ENCODE measurements at places on chromosomes 1 and 21.
A peak's percentile ranks its signal among the peaks of the same experiment; 100 is the strongest.

DNA sequence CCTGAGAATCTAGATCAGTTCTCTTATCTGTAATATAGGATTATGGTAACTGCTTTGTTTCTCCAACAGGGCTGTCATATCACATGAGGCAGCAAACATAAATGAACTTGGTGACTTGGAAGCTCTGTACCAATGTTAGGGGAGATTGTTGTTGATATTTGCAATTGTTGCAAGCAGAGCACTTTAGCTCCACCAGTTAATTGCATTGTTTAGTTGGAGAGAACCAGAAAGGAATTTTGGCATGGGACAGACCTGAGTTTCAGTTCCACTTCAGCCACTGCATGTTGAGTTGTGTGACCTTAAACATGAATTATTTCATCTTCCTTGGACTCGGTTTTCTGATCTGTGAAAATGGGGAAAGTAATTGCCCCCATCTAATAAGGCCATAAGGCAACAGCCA lies 142.3 kb upstream of the JUN start:
- no peak for DNase-seq

DNA sequence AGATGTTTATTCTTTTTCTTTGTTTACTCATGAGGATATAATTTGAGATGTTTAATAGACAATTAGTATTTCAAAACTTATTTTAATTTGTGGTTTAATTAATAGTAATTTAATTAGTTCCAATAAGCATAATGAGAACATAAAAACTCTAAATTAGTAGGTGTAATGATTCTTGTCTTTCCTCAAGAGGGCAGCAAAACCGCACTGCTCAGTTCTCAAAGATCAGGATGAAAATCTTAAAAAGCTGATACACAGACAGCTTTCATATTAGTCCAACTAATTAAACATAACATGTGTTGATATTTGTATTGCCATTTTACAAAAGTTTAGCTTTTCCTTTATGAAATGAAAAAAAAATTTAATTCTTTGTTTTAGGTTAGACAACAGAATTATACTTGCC lies 106.7 kb upstream of the C21orf91 start:
- DNase-seq = no peak

DNA sequence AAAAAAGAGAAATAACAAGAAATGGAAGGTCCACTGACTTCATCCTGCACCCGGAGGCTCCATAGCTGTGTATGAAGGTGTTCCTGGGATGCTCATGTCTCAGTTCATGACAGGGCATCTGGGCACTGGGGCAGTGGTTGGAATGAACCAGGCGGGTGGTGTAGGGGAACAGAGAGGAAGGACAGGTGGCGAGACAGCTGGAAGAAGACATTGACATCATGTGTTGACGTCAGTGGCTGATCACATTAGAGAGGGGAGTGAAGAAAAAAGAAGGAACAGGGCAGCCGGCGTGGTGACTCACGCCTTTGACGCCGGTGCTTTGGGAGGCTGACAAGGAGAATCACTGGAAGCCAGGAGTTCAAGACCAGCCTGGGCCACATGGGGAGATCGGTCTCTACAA lies 50.1 kb downstream of the HUNK start:
- DNase-seq = no peak

- DNase-seq = no peak
Measured at GRCh38 chr1:104291156-104291555, 541.5 kb downstream of the AMY1C start.

- DNase-seq = no peak
Measured at GRCh38 chr1:86776108-86776507, 71.7 kb downstream of the SH3GLB1 start.

- no peak for DNase-seq
Measured at GRCh38 chr1:24450857-24451397, 35.3 kb downstream of the NIPAL3 start.

DNA sequence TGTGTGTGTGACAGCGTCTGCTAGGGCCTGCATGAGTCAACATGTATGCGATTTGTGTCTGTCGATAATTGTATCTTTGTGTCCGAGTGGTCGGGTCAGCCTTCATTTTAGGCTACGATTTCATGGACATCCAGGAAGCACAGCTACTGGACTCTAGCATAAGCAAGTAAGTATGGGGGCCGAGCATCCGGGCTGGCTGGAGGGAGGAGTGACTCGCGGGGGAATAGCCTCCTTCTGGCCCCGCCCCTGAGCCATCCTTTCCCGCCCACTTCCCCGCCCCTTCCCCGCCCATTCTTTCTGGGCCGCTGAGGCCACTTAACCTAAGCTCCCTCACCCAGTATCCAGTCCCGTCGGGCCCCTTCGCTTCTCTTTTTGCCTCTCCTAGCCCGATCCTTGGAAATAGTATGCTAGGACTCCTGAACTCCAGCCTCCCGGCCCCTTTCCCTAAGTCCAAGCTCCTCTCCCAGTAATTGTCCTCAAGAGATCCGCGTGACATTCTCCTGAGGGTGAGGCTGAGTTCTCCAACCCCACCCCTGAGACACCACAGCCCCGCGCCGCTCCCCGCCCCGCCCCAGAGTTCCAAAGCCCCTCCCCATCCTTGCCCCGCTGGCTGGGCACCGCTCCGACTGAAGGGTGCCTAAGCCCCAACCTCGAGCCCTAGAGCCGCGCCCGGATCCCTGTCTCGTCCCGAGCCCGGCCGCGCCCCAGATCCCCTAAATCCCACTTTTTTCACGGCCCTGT lies 1.2 kb downstream of the MAP3K6 start:
- peak; percentile 61 for DNase-seq

DNA sequence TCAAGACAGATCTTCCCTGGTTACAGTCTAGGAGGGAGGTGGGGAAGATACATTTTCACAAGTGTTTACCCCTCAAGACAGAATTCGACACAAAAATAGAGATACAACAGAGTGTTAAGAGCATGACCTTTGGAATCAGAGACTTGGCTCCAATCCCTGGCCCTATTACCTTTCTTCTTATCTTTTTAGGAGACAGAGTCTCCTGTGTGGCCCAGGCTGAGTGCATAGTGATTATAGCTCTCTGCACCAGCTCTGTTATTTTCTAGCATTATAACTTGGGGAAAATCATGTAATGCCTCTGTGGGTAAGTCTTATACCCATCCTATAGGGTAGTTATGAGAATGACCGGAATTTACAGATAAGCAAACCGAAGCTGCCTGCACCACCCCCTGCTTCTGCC lies 9.8 kb downstream of the NIPAL3 start:
- DNase-seq = no peak

DNA sequence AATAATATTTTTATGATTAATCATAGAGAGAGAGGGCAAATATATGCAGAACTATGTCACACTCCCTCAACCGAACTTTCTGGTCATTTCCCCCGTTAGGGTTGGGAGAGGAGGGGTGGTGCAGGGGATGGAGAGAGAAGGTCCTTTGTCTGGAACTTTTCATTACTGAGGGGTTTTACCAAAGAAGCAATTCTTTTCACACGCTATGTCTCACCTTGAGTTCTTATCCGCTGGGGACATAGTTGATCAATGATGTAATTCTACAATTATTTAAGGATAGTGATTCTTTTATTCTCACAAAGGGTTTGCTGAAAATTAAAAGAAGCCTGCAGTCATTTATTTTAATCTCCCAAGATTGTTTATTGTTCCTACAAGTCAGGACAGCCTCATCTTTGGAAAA lies 98.3 kb upstream of the RUNX1 start:
- no peak for DNase-seq

DNA sequence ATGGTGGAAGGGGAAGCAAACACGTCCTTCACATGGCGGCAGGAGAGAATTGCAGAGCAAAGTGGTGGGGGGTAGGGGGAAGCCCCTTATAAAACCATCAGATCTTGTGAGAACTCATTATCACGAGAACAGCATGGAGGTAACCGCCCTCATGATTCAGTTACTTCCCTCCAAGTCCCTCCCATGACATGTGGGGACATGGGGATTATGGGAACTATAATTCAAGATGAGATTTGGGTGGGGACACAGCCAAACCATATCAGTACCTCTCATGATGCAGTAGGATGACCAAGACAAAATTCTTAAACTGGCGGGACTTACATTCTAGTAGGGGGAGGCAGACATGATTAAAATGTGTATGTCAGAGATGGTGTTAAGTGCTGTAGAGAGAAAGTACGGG lies 38.8 kb downstream of the WNT4 start:
- DNase-seq = no peak

GRCh38 chr1:229191066-229191674 lies 79.7 kb upstream of the RAB4A start:
- DNase-seq = no peak

GRCh38 chr1:204196068-204196795 lies at the start of gene KISS1:
Gene KISS1 (minus strand): TSS chr1:204196491. CDS start chr1:204192876, 3,615 bp downstream.
- DNase-seq = no peak

- DNase-seq = no peak
Measured at GRCh38 chr1:183910845-183911244, 105.9 kb downstream of the RGL1 start.

GRCh38 chr1:21295002-21295401 lies 4.7 kb upstream of the ECE1 start:
- DNase-seq = no peak

DNA sequence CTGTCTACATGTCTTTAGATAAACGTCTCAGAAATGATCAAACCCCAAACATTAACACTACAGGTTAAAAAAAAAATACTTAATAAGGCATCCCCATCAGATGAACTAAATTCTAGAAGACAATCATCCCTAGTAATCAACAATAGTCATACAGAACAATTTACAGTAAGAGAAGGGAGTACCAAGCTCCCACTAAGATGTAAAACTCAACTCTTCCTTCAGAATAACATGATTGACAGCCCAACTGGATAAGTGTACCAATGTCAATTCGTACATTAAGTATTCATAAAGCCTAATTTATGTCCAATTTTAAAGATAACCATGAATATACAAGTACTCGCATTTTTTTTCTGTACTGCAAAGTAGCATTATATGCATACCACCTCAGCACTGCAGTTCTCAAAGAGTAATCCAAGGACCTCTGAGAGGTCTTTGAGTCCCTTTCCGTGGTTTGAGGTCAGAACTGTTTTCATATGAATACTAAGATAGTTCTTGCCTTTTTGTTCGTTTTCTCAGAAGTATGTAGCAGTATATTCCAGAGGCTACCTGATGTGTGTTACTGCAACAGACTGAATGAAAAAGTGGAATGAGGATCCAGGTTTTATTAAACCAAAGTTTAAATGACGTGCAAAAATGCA lies 6.6 kb downstream of the SCAF4 start:
- no peak for DNase-seq

- no peak for DNase-seq
Measured at GRCh38 chr1:226519716-226520598, 28.6 kb upstream of the STUM start.

- no peak for DNase-seq
Measured at GRCh38 chr1:58397187-58397820, 149.2 kb downstream of the OMA1 start.

Measured in stimulated activated CD8-positive, alpha-beta memory T cell treated with anti-CD3 and anti-CD28 coated beads, Interleukin-7, amount 100 ng/mL, for 1 hour (primary cell).